ENCODE measurements at places on chromosomes 2 and 18. TPM values are rescaled to one million over a fixed set of nuclear protein-coding genes. Genes with fewer than 3 reads are reported as not detected.

- DNase-seq: no peak
Observed at GRCh38 chr2:105738658-105739241, 6.0 kb upstream of the NCK2 start.

PDCL3 gene
- total RNA-seq: 24.9 TPM

TRIM43 gene
- not detected for total RNA-seq

SIX3 gene
- 28.8 TPM for total RNA-seq

- DNase-seq: no peak
Observed at GRCh38 chr2:148794558-148794957, 80.5 kb upstream of the KIF5C start.

DNA sequence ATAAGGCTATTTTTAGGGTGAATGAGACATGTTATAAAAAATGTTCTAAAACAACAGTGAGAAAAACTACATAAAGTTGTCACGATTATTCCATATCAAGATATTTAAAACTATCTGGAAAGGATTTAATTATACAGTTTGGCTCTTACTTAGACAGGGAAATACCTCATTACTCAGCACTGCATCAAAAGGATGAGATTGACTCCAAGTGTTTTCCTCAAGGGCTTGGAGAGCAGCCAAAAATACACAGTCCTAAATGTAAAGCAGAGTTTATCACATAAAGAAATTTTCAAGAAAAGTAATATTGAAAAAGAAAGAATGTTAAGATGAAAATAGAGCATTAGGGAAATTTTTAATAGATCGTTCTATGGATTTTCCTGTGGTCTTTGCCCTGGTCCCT is 285.5 kb upstream of the NETO1 start:
- no peak for DNase-seq

DNA sequence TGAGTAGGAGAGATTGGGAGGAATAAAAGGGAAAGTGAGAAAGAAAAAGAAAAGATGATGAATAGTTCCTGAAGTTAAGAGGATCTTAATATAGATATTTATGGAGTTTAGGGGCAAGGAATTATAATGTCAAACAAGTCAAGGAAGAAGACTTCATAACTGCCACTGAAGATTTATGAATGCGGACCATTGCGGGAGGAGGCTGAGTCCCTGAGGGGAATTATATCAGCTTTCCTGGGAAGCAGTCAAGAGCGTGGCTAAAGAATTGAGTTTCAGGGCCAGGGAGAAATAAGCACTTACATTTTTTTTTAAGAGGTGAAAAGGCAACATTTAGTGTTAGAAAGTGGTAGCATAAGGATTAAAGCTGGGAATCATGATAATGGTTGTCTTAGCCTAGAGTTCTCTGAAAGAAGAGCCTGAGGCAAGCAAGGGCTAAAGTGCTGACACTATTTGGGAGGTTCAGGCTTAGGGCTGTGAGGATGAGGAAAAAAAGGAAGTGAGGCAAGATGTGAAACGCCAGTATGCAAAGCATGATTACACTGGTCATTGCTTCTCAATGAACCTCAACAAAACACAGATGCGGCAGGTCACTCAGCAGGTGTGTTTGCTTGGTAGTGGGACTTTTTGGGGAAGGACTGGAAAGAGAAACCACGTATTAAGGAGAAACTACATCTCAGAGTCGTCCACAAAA is 217.1 kb downstream of the SLC4A3 start:
- no peak for DNase-seq

Measured in neural progenitor cell (in vitro differentiated cells).